Posterior cingulate gyrus (tissue), 11 donors: ENCODE measurements at places on chromosomes 4 and X.

- no peak for DNase-seq
Measured at GRCh38 chr4:47532658-47533057, 47.6 kb downstream of the ATP10D start.

DNA sequence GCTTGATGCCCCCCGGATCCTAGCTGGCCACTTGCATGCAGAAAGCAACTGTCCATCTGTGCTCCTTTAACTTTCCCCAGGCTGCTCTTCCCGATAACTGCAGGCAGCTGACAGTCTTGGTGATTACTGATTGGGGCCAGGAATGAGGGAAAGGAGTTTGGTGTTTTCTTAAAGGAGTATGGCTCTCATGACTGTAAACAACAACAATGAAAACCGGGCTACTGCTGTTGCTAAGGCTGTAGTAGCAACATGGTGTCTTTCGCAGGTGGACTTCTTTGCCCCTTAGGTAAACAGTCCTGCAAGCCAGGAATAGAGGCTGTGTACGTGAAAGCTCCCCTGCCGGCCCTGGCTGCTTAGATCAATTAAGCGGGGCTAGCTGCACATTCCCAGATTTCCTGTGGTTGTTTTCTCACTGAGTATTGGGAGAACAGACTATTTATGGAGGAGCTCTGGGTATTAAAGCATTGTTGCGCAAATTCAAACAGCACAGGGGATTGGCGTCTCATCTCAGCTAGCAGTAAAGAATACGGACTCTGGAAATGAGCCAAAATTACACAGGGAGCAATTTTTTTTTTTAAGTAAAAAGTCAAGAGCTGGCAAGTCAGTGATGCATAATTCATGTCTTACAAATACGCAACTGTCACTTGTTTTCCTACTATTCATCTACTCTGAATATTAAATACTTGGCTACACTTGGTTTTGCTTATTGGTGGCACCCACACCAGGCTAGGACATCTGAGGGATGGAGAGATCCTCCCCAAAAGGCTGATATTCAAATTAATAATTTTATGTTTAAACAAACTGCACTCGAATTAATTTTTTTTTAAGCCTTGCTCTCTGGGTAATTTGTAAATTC, 61.6 kb upstream of the NAP1L5 start:
- DNase-seq = peak; percentile 12

GRCh38 chr4:56129431-56129861, 180.7 kb downstream of the CEP135 start:
- no peak for DNase-seq

DNA sequence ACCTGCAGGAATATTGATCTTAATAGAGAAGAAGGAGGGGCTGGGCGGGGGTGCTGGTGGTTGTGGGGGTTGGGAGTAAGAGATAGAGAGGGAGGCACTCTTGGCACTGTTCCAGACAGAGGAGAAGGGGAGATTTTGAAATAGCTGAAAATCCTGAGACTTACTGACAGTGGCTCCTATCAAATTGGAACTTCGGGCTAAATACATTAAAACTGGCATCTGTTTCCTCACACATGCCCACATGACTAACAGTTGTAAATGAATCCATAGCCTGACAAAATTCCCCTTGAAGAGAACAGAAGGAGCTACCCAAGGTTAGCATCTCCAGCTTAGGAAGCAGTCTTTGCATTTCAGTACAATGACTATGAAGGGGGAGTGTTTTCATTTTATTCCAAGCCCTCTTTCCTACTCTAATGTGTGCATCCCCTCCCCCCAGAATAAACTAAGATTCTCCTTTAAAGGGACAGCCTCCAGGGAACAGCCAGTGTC, 1.4 kb downstream of the DCX start:
- DNase-seq = no peak

DNA sequence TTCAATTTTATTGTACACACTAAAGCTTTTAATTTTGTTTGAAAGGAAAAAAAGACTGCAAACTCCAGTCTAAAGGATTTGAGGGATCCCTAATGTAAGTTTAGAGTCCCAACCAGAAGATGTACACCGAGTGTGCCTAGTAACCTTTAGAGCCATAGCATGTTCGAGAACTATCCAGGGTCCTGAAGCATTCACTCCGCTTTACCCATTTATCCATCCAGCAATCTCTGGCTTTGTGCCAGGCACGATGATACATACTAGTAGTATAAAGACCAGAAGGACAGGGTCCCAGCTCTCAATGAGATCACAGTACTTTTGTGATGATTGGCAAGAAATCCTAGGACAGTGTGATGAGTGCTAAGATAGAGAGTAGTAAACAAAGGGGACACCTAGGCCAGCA, 168.7 kb downstream of the STK32B start:
- no peak for DNase-seq
